ENCODE measurements at places on chromosomes 2 and 18.

DNA sequence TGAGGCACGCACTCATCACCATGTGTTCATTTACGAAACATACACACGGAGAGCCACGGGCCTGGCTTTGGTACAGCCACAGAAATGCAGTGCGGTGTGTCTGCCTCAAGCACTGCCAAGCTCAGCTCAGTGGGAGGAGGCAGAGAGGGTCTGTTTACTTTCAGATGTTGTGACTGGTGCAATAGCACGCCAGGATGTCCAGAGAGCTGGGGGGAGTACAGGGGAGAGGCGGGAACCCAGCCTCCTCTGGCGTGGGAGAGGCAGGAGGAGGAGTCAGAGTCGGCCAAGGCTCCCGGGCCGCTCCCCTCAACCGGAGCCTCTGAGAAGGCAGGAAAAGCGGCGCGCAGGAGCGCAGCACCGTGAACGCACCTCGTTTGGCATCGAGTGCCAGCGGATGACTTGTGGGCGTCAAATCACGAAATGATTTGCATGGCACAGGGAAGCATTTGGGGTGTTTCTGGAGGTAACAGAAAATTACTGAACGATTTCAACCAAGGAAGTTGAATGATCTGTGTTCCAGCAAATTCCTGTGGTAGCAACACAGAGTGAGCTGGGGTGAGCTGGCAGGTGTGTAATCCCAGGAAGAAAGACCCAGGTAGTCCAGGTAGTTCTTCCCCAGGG lies 143.0 kb downstream of the ZNF516 start:
- no peak for DNase-seq

- no peak for DNase-seq
Measured at GRCh38 chr2:45834372-45834771, 182.9 kb downstream of the PRKCE start.

DNA sequence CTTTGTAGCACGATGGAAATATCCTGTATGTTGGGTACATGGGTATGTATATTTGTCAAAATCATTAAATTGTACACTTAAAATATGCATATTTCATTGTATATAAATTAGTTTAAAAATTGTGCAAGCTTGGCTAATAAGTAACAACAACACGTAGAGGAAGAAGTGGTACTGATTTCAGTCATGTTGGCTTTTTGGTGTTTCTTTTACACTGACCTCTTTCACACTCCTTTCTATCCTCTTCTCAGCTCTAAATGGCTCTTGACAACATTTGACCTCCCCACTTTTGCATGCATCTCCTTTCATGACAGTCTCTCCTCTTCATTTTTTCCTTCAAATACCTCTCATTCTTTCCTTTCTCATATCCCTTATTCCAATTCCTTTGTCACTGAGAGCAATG lies 801.4 kb upstream of the ZEB2 start:
- DNase-seq = no peak

GRCh38 chr2:134233728-134234136 lies 20.1 kb upstream of the MGAT5 start:
- DNase-seq = no peak

GRCh38 chr18:3126457-3127097 lies 93.2 kb downstream of the MYOM1 start:
- no peak for DNase-seq

- DNase-seq = peak; percentile 48
Measured at GRCh38 chr2:135742325-135742757, 686 bp downstream of the UBXN4 start.

DNA sequence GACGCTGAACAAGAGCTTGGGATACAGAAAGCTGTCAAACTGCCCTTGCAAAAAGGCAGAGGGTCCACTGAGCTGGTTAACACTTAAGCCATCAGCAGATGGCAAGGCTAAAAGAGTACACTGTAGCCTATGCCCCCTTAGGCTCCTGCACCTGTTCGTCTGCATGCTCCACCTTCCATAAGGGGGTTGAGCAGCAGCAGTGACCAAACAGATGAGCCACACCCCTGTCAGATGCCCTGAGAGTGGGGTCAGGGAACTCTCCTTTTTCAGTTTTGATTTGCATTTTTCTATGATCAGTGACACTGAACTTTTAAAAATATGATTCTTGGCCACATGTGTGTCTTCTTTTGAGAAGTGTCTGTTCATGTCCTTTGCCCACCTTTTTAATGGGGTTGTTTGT lies 402.5 kb upstream of the FAM98A start:
- DNase-seq = no peak

GRCh38 chr2:231190531-231191197 lies 7.8 kb upstream of the ARMC9 start:
- no peak for DNase-seq

DNA sequence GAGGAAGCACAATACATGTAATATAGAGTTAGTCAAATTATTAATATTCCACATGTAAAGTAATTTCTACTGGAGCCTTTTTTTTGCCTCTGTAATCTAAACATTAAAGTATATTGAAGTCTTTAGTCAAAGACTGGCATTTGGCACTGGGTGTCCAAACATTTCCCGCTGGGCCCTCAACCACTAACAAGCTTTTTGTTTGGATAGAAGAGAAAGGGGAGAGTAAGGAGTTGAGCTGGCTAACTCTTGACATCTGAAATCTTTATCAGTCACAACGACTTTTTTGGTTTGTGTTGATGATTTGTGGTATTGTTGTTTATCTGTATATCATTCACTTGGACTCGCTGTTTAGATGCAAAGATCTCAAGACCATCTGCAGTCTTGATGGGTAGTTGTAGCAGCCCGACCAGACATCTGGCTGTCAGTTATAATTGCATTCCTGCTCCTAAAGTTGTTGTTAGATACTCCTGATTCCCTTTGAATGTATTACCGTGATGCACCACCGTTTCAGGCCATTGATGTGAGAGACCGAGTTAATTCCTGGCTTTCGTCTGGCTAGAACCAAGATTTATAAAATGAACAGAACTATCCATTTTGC lies 379.6 kb downstream of the MTX2 start:
- DNase-seq = no peak

- DNase-seq = peak; percentile 65
Measured at GRCh38 chr2:225668606-225669266, 269.2 kb downstream of the NYAP2 start.

- DNase-seq = no peak
Measured at GRCh38 chr2:905833-906140, 44.9 kb upstream of the SNTG2 start.

DNA sequence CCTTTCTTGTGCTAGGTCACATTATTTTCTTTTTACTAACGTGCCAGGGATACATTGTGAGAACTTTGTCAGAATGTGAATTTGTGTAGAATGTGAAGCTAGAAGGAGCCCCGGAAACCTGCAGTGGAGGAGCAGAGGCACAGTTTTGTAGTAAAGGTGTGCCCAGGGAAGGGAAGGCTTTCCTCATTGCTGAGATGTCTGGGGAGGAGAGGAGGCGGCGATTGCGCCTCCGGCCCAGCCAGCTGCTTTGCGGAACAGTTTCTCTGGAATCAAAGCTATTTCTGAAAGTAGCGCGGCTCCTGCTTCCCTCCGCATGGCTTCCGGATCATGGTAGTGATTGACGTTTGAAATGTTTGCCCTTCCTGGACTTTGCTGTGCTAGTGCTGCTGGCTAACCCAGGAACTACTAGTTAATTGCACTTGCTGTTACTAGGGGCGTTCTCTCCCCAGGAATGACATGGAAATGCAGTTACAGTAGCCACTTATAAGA lies 83.1 kb upstream of the RBM44 start:
- DNase-seq = peak; percentile 22

Measured in inflammatory macrophage treated with lipopolysaccharide for 1 hour (primary cell).